ENCODE measurements at places on chromosomes 5 and 9.

DNA sequence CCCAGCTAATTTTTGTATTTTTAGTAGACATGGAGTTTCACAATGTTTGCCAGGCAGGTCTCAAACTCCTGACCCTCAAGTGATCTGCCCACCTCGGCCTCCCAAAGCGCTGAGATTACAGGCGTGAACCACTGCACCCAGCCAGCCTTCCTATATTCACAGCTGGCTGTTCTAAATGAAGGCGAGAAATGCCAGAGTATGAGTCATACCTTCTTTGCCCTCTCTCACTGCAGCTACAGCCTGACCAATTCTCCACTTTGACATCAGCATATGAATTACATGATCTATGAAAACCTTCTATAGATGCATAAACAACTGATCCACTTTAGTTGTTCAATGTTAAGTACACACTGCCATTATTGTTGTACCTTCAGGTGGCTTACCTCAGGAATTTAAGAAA, 14.5 kb downstream of the APTX start:
- no peak for DNase-seq

DNA sequence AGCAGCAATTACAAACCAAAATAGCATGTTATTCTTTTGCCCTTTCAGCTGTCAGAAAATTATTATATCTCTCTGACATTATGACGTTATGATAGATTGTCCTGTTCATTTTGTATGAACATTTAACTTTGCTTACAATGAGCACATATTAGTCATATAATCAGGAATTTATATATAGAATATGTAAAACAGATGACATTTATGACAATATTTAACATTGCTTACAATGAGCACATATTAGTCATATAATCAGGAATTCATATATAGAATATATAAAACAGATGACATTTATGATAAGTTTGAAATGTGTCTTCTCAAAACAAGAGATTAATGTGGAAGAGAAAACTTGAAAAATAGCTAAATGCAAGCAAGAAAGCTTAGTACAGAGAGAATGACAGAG, 1180.2 kb downstream of the CDH12 start:
- DNase-seq, result no peak

- DNase-seq, result no peak
These were observed 362.8 kb upstream of the RPS23 start for GRCh38 chr5:82640916-82641315.

DNA sequence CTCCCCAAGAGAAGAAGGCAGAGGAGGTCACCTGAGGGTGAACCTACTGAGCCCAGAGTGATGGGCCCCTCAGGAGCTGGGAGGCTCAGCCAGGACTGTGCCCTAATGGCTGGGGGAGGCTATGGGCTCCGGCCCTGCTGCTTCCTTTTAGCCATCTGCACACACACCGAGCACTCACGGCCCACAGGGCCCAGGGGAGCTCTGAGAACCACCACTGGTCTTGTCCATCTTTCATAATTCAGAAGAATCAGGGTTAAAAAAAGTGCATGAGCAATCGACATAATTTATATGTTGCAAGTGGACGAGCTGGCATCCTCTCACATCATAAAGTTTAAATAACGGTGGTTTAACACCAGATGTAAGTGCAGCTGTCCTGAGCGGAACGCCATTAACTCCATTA, 162.1 kb downstream of the FSTL4 start:
- DNase-seq, result no peak

DNA sequence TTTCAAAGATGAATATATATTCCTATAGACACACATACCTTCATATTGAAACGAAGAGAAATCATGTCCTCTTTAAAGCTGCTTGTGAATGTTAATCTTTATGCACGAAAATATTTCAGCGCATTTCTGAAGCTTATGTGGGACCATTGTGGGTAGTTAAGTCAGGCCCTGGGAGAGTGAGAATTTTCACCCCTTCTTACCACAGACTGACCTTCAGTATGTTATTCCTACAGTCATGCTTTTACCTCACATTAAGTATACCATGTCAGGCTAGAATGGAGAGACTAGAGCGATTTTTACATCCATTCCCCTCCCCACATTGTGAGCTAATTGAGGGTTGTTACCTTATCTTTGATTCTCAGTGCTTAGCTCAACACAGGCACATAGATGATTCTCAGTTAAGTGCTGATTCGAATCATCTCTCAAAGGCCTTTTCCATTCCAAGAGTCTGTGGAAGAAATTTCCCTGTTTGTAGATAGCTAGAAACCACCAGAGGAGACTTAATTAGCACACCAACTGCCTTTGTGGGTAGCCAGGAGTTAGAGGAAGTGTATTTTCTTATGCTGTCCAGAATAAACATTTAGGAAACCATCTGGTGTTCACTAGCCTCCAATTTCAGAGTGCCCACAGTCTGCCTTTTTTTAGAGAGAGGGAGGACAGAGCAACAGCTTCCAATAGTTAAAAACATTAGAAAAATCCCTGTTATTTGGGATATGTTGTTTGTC, 110.5 kb downstream of the MEGF10 start:
- DNase-seq, result no peak

Measured in suppressor macrophage treated with lipopolysaccharide for 4 hours (primary cell).